Left kidney (tissue), 8 donors: ENCODE measurements at places on chromosomes 4 and X.

DNA sequence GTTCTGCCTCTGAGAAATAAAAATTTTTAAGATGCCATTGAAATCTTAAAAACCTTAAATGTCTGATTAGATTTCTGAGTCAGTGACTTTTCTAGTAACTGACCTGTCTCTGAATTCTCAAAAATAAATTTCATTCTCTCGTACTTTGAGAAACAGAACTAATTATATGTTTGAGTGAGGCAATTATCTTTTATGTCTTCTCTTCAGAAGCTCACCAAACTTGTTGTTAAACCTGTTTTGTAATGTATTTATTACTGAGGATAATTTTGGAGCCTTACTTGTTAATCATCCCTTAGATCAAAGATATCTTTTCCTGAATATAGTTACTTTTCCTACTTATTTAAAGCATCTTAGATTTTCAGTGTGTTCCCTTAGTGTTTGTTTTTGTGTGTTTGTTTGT is 64.5 kb upstream of the MMAA start:
- DNase-seq, result no peak

GRCh38 chr4:48197643-48198237 is 63.7 kb upstream of the TXK start:
- DNase-seq, result no peak

DNA sequence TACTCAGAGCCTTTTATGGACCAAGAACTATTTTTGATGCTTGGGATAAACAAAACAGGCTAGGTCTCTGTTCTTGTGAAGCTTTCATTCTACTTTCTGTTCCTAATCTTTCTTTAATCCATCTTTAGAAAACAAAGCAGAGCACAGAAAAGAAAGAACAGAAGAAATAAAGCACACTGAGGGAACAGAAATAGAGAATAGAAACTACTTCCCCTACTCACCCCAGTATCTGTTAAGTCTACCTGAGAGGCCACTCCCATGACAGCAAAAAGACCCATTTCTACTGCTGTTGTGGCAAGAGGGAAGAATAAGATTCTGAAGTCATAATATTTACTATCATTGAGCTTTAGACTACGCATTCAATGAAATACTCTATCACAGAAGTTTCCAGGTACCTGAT is 9.2 kb downstream of the RFC1 start:
- no peak for DNase-seq

- DNase-seq, result peak; percentile 54
Observed at GRCh38 chr4:7124689-7125442, 57.0 kb upstream of the GRPEL1 start.

DNA sequence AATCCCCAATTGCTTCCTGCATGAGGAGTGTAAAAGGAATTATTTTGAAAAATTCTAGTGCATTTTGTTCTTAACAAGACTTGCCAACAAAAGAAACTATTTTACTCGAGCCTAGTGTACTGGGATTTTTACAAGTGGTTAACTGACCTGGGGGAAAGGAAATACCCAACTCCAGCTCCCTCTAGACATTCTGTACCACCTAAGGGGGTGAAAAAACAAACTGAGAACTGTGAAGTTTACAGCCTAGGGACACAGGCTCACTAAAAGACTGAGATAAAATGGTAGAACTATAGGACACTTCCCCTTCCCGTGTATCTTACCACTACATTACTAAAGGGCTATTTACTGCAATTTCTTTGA is 2.6 kb upstream of the ADH5 start:
- no peak for DNase-seq

GRCh38 chr4:144582105-144582850 is 63.7 kb upstream of the HHIP start:
- DNase-seq, result no peak

DNA sequence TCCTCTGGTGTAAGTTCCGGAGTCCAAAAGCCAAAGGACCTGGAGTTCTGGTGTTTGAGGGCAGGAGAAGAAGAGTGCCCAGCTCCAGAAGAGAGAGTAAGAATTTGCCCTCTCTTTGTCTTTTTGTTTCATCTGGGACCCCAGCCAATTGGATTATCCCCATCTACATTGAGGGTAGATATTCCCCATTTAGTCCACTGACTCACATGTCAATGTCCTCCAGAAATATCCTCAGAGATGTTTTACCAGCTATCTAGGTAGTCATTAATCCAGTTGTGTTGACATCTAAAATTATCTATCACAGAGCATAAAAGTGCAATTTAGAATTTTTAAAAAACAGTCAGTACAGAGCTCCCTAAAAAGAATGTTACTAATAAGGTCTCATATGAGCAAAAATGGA is 132.9 kb upstream of the TMEM47 start:
- DNase-seq, result no peak

- DNase-seq, result no peak
Observed at GRCh38 chrX:119375561-119375960, 23.6 kb upstream of the SLC25A43 start.

- DNase-seq, result no peak
Observed at GRCh38 chrX:152913910-152914309, 16.0 kb downstream of the ZNF185 start.

GRCh38 chrX:149371986-149372385 is 133.1 kb downstream of the IDS start:
- DNase-seq, result no peak

GRCh38 chrX:10524578-10524977 is 95.8 kb downstream of the MID1 start:
- no peak for DNase-seq

DNA sequence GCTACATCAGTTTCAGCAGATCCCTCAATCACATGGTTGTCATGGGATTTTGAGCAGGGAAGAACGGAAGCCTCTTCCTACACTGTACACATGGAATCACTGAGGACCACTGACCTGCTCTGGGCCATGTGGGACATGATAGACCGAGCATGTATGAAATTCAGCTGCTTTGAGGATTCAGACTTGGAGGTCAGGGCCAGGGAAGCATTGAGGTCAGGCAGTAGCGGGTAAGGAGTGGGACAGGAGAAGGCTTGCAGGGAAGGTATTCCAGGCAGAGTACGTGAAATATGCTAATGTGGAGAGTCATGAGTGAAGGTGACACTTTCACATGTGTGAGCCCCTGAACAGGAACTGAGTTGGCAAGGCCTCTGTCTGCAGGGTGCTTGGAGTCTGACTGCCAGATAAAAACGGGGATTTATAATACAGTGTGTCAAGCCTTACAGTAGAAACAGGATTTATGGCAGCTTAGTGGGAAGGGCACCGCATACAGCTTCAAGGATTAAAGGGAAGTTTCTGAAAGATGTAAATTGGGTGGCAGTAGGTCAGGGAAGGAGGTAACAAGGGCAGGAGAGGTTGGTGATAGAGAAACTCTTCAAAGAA is 111.7 kb downstream of the STK32B start:
- DNase-seq, result no peak

GRCh38 chrX:132463411-132463810 is 25.4 kb downstream of the MBNL3 start:
- no peak for DNase-seq

DNA sequence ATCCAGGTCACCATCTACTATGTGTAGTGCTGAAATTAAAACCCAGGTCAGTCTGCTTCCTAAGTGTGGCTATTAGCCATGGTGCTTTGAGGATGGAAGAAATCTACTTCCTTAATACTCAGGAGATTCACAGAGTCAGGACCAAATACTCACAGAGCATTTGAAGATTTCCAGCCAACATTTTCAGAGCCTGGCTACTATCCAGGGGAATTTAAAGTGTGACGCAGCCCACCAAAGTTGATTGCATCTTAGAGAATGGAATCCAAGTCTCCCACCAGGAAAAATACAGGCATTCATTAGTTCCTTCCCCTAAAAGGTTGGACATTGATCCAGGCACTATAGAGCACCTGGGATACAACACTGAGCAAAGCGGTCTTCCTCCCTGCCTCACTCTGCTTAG is 83.8 kb downstream of the HS3ST1 start:
- DNase-seq, result no peak

- no peak for DNase-seq
Observed at GRCh38 chr4:70251250-70251944, 9.0 kb downstream of the CSN3 start.

DNA sequence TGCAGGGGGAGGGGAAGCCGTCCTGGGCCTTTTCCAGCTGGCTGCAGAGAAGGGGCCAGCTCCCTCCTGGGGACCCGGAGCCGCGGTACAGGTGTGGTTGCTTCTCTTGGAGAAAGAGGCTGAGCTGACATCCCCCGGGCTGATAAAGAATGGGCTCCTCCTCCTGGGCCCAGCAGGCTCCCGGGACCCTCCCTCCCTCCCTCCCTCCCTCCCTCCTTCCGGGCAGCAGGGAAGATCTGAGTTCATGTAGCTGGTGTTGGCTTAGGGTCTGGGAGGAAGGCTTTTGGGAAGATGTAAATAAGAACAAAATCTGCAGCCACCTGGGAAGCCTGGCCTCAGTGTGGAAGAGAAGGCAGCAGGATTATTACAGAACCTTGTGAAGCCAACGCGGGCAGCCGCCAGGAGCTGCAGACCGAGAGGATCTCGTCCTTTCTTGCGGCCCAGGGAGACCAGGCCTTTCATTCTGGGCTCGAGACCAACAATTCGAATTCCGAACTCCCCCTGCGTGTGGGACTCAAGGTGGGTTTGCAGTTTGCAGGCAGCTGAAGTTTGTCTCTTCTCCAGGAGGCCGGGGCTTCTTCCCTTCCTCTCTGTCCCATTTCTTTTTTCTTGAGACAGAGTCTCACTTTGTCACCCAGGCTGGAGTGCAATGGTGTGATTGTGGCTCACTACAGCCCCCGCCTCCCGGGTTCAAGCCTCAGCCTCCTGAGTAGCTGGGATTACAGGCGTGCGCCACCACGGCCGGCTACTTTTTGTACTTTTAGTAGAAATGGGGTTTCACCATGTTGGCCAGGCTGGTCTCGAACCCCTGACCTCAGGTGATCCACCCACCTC is at the start of gene PLCXD1:
TSS of gene PLCXD1 (plus strand) at position 216 of the 834 bp plus-strand sequence. CDS start 2,807 bp downstream, outside the sequence.
- DNase-seq, result peak; percentile 66
